H1 (cell line): ENCODE measurements at places on chromosomes 7 and 10. TPM values are rescaled to one million over a fixed set of nuclear protein-coding genes. Genes with fewer than 3 reads are reported as not detected.
A peak's percentile ranks its signal among the peaks of the same experiment; 100 is the strongest.

Gene CAMK1D
- 8.9 and 10.6 TPM in 2 replicates for total RNA-seq

Gene LIPN
- total RNA-seq: not detected in 2 replicates

Gene PDIA4
- 303 and 308 TPM in 2 replicates for total RNA-seq

Gene LIPM
- not detected in 2 replicates for total RNA-seq

GRCh38 chr7:78018641-78019446 lies 220.3 kb downstream of the PHTF2 start:
- H3K36me3 ChIP-seq: no peaks in the 10 kb centered on the region
- H3K27me3 ChIP-seq: peaks cover 4% of the 10 kb centered on the region
- DNase-seq: no peak
- no peak overlapping the region for H3K27ac ChIP-seq
- H3K4me3 ChIP-seq: peak overlapping the region; percentile 23; the same call in 1 of the 2 replicates

- no peak overlapping the region for H3K27ac ChIP-seq
- peak; percentile 68 for DNase-seq
- H3K4me1 ChIP-seq: peaks cover 31% of the 10 kb centered on the region
- no peaks in the 10 kb centered on the region for H3K36me3 ChIP-seq
- peak overlapping the region; percentile 64 for H3K4me3 ChIP-seq
Observed at GRCh38 chr7:128405471-128406313, 4.1 kb downstream of the IMPDH1 start.

- H3K27ac ChIP-seq: no peak overlapping the region
- H3K36me3 ChIP-seq: no peaks in the 10 kb centered on the region
Observed at GRCh38 chr7:105830405-105831301, 45.7 kb downstream of the ATXN7L1 start.

DNA sequence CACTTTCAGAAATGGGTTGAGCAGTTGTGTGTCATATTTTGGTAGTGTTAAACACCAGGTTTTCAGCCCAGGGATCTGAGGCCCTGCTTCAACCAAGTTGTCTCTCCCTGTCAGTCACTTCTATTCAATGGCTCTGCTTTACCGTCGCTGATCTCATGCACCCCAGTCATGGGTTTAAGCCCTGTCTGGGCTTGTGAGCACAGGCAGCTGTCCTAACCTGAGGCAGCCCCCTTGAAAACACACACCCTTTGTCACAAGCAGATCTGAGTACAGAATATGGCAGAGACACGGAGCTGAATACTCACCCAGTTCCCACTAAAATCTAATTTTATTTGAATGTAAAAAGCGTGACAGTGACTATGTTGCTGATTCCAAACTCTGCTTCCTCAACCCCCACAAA lies 110.6 kb upstream of the GLI3 start:
- H3K4me3 ChIP-seq: no peak overlapping the region
- H3K36me3 ChIP-seq: no peaks in the 10 kb centered on the region
- no peak for DNase-seq
- H3K27me3 ChIP-seq: no peaks in the 10 kb centered on the region
- H3K27ac ChIP-seq: no peak overlapping the region
- H3K4me1 ChIP-seq: peaks cover 10% of the 10 kb centered on the region

DNA sequence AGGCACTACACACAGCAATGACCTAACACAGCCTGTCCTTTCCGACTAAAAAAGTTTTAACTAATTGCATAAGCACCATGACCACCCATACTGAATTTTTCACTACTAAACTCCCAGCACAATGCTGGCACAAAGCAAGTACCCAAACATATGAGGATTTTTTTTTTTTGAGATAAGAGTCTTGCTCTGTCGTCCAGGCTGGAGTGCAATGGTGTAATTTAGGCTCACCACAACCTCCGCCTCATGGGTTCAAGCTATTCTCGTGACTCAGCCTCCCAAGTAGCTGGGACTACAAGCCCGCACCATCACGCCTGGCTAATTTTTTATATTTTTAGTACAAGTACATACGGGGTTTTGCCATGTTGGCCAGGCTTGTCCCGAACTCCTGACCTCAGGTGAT lies 5.1 kb downstream of the UBE2H start:
- H3K36me3 ChIP-seq: peaks cover 7% of the 10 kb centered on the region; the same call in 1 of the 2 replicates
- peaks cover 5% of the 10 kb centered on the region; the same call in 1 of the 2 replicates for H3K4me1 ChIP-seq
- no peak overlapping the region for H3K4me3 ChIP-seq
- no peaks in the 10 kb centered on the region for H3K27me3 ChIP-seq
- no peak overlapping the region for H3K27ac ChIP-seq
- DNase-seq: no peak

DNA sequence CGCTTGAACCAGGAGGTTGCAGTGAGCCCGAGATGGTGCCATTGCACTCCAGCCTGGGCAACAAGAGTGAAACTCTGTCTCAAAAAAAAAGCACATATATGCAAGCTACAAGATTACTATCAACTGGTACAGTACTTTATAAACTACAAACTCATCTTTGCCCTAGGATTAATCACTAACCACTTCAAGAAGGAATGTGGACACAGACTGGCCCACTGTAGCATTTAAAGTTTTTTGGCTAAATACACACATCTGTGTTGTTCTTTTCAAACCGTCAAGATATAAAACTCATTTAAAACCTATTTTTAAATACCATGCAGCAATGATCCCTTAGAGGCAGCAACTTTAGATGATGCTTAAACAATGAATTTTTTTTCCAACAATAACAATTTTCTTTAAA lies 205.4 kb downstream of the IMMP2L start:
- no peaks in the 10 kb centered on the region for H3K27me3 ChIP-seq
- H3K4me1 ChIP-seq: no peaks in the 10 kb centered on the region
- H3K27ac ChIP-seq: no peak overlapping the region
- DNase-seq: no peak
- no peaks in the 10 kb centered on the region for H3K36me3 ChIP-seq

GRCh38 chr7:129188372-129188891 lies at the start of gene SMO:
Gene SMO (plus strand): TSS chr7:129188633. CDS start chr7:129189152, 519 bp downstream.
- peaks cover 4% of the 10 kb centered on the region; the same call in 1 of the 2 replicates for H3K4me1 ChIP-seq
- H3K27me3 ChIP-seq: peaks cover 12% of the 10 kb centered on the region
- H3K27ac ChIP-seq: peak within 1 kb of the TSS; percentile 48; the same call in 1 of the 2 replicates
- DNase-seq: peak; percentile 91

DNA sequence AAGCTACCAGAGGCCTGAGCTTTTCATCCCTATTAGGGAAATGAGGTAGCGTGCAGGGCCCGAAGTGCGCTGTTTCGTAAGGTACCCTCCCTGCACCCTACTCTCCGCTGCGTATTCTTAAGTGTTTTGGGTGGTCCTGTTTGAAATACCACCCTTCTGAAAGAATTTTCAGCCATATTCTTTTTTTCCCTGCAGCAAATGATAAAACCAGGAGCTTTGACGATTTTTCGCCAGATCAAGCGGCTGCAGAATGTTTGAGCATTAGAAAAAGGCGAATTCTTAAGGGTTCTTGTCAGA lies 1.2 kb downstream of the RSBN1L start:
- no peak overlapping the region for H3K27ac ChIP-seq
- peak overlapping the region; percentile 94 for H3K4me3 ChIP-seq
- no peak for DNase-seq
- H3K36me3 ChIP-seq: no peaks in the 10 kb centered on the region

DNA sequence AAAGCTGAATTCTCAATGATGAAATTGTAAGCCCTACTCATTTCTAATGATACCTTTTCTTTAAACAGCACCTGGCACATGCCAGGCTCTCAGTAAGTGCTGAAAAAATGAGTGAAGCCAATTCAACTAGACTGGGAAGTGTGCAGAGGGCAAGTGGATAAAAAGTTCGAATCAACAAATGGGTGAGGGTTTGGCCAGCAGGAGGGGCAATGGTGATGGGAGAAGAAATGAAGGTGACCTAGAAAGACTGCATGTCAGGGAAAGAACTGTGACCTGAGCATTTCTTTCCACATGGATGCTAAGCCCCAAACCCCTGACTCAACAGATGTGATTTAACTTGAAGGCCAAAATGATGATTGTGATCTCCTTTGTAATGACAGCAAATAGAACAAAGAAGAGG lies 54.6 kb downstream of the DKK1 start:
- no peaks in the 10 kb centered on the region for H3K27me3 ChIP-seq
- H3K27ac ChIP-seq: no peak overlapping the region
- H3K4me1 ChIP-seq: no peaks in the 10 kb centered on the region
